NCI-H2171 treated with DMSO at 0.1 percent for 48 hours (cell line): ENCODE measurements at places on chromosomes 5 and 9.
A peak's percentile ranks its signal among the peaks of the same experiment; 100 is the strongest.

GRCh38 chr9:95459851-95460517, 56.8 kb downstream of the PTCH1 start:
- DNase-seq, result peak; percentile 86

DNA sequence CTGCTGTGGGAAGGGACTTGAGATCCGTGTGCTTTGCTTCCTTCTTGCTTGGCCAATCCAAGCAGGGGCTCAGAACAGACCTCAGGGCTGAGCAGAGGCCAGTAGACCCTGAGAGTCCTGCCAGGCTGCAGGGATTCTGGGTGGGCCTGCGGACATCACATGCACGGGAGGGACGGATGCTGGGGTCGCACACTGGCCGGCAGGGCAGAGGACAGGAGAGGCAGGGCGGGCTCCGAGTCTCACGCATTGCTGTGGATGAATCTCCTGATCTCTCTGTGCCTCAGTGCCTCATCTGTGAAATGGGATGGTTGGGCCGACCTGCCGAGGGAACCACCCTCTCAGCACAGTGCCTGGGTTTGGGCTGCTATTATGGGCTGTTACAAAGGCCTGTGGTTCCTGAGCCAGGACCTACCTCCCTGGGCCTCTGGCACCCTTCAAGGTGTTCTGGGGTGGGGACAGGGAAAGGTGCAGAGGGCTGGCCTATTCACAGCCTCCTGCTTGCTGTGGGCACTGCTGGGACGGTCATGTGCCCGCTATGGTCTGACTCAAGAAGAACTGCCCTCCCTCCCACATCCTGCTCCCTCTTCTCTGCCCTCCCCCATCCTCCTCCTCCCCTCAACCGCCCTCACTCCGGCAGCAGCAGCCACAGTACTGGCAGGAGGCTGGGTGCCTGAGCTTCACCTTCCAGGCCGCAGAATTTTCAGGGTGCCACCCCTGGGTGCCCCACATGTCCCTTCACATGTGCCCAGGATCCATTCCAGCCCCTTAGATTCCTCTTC, 43.3 kb downstream of the NCS1 start:
- DNase-seq, result no peak

GRCh38 chr5:55232985-55233928, at the start of gene CCNO:
CCNO (minus strand) TSS chr5:55233608; CDS start chr5:55233523, 85 bp downstream.
- DNase-seq, result peak; percentile 88

DNA sequence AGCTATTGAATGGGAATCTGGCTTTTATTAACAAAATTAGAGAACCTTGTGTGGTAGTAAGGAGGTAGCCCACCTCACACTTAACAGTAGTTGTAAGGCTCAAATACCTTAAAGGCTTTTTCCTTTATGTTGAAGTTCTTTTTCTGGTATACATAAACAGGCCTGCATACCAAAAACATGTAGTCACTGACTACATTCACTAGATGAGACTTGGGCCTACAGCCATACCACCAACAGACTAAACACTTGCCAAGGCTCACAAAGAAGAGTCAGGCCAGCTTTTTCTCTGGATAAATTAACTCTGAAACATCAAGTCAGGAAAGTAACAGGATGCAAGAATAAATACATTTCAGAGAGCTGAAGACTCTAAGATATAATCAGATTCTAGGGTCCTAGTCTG, 78.6 kb upstream of the MPDZ start:
- DNase-seq, result no peak

DNA sequence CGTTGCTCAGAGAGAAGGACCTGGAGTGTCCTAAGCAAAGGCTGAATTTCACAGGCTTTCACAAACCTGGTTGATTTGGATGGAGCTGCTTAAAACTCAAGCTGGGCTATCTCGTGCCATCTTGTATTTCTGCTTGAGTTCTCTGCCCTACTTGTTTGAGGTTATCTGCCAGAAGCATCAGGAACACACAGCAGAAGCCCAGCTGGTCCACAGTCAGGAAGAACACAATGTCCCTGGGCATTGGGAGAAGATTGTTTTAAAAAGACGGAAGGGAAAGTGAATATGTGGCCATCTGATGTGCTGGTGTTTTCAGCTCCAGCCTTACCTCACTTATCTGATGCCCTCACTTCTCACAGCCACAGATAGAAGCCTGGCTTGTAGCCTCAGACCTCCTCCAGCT, 32.9 kb upstream of the SLC36A1 start:
- no peak for DNase-seq

GRCh38 chr5:148739524-148739923, 85.2 kb upstream of the HTR4 start:
- no peak for DNase-seq

DNA sequence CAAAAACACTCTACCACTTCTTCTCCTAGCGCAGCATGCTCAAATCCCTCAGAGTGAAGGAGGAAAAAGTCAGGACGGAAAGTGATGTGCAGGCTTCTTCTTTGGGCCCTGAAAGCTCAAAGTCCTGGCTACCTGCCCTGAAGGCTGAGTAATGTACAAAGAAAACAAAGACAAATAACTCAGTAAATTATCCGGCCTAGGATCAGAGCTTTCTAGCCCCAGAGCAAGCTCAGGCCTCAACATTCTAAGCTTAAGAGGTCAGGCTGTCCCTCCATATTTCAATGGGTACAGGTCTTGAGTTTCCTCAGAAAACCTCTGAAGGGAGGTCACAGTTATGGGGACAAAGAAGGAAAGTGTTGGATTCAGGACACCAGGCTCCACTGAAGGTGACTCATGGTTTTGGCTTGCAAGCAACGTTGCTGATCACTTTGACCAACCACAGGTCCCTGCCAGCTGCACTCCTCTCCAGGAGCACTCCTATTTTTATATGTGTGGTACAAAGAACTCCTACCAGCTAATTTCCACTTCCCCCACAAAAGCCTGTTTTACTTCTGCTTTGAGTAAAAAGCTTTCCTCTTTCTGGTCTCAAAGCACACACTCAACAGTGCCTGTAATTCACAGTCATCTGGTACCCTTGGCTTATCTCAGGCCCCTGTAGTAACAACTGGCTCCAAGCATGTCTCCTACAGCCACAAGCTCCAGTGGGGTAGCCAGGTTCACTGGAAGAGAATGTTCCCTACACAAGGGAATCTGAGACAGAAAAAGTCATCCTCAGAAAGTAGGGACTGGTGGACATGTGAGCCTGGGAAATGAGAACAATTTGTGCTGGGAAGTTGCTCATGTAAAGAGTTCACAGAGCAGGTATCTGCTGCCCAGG, 115.7 kb downstream of the UGCG start:
- no peak for DNase-seq
